ENCODE measurements at places on chromosomes 5 and 9.

- no peak for DNase-seq
Measured at GRCh38 chr9:35481347-35481975, 8.4 kb upstream of the RUSC2 start.

GRCh38 chr9:130171226-130172148 lies 717 bp upstream of the NCS1 start:
- DNase-seq: no peak

- no peak for DNase-seq
Measured at GRCh38 chr5:101393795-101394450, 490.8 kb upstream of the ST8SIA4 start.

- no peak for DNase-seq
Measured at GRCh38 chr5:1295650-1296037, 776 bp upstream of the TERT start.

DNA sequence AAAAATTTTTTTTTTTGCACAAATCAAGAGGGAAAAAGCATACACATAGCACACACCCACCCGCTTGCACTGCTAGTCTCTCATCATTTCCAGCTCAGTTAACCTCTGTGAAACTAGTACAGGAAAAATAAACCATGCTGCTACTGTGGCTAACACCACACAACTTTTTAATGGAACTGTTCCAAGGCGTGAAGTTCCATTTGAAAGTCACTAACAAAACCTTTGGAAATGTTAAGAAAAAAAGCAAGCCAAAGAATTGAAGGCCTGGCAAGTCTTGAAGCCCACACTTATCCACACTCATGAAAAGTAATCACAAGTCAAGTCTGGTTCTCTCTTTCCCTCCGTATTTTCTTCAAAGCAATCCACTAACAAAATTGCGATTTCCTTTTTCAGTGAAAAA lies 116.3 kb downstream of the FANCC start:
- no peak for DNase-seq

GRCh38 chr9:99870126-99870525 lies 36.3 kb upstream of the STX17 start:
- no peak for DNase-seq

GRCh38 chr9:126055381-126055985 lies 271.1 kb upstream of the MVB12B start:
- no peak for DNase-seq

GRCh38 chr5:67530609-67531255 lies 334.1 kb upstream of the CD180 start:
- no peak for DNase-seq

DNA sequence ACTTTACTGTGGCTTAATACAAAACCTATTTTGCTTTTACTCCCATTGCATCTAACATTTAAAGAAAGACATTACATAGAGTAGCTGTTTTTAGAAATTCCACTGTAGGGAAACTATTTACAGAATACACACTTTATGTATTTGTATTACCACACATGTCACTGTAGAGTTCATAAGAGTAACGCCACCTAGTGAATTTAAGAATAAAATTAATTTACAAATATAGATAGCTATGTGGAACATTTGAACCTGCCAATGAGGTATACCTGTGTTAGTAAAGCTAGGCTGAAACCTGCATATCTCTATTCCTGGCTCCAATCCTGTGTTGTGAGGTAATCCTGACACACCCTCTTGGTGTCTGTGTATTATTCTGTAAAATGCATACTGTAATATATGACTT lies 234.4 kb downstream of the MAST4 start:
- no peak for DNase-seq

DNA sequence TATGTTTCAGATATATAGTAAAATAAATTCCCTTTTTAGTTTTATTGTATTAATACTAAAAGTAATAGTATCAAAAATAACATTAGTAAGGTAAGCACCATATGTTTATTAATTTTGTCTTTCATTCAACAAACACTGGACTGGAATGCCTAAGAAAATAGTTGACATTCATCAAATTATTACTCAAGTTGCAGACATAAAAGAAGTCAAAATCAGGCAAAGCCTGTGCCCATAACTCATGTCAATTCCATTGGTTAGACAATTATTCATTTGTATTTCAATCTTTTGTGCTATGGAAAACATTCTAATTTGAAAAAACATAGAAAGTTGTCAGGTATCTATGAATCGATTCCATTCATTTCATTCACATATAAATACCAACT lies 158.9 kb downstream of the CEMIP2 start:
- DNase-seq: no peak

DNA sequence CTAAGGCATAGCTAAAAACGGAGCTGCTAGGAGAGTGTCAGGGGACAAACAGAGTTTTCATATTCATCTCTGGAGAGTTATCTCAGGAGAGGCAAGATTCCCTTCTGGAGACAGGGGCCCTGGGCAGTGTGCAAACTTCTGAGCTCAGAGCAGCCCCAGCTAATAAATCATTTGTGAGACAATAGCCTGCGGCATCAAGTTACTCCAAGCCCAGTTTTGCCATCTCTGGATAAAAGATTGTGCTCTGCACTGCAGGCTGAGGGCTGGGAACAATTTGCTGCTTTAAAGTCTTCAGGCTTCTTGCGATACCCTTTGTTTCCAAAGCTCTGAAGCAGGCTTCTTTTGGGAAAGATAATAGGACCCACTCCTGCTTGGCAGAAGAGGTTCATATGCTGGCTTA lies 164.3 kb upstream of the BRINP1 start:
- DNase-seq: no peak

DNA sequence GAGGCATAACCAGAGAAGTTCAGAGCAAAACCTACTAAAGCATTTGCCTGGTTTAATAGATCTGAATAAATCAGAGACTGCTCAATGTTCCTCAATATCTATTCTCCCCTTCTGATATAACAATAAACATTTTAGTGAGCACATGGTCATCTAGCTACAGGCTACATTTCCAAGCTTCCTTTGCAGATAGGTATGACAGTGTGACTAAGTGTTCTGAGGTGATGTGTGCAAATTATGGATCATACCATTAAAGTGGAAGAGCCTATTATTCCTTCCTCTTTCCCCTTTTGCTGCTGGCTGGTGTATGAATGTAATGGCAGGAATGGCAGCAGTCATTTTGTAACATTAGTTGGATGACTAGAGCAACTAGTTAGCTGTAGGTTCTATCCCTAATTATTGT lies 285.8 kb upstream of the RASA1 start:
- no peak for DNase-seq

- DNase-seq: no peak
Measured at GRCh38 chr5:132887283-132887682, 13.8 kb downstream of the LEAP2 start.

- no peak for DNase-seq
Measured at GRCh38 chr9:92982130-92982529, 34.8 kb downstream of the FGD3 start.

DNA sequence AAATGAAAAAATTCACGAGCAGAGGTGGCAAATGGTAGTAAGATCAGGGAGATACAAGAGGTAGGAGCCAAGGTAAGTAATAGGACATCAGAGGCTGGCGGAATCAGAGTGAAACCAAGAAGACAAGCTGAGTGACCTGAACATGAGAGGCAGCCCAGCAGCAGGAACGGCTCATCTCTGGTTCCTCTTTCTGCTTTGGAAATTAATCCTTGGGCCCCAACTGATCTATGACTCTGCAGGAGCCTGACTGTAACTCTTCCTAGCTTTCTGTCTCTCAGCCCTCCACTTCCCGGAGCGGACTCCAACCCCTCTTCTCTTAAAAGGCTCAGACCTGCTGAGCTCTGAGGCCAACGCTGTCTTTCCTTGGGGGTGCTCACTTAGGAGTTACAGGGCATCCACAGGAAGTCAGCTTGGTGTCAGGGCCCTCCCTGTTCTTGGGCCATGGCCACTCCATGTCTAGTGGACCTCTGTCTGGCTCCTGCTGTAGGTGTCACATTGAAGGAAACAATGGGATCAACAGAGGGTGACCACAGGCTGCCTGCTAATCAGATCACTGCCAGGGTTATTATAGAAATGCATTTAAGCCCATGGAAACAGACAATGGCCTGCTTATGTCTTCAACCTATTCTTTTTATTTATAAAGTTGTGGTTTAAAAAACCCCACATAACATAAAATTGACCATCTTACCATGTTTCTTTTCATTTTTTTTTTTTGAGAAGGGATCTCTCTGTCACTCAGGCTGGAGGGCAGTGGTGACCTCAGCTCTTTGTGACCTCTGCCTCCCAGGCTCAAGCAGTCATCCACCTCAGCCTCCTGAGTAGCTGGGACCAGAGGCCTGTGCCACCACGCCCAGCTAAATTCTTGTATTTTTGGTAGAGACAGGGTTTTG lies 22.5 kb upstream of the SHB start:
- no peak for DNase-seq

- no peak for DNase-seq
Measured at GRCh38 chr5:89011778-89012711, 129.1 kb upstream of the MEF2C start.

DNA sequence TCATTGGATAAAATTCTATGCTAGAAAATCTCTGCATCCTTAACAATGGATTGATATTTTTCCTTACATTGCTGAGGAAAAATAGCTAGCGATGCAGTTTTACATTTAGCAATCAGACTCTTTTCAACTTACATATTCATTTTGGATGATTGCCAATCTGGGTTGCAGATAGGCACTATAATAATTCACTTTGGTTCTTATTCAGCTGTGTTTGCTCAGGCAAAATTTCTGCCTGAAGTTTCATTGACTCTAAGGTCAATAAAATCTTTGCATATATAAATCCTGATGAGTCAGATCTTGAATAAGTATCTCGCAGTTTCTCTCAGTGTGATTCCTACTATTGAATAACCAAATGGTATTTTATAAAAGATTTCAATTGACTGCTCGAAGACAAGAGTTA lies 1105.8 kb downstream of the CDH18 start:
- DNase-seq: no peak

GRCh38 chr9:37969130-37969529 lies 65.2 kb upstream of the SLC25A51 start:
- DNase-seq: no peak

- no peak for DNase-seq
Measured at GRCh38 chr5:154365823-154366222, 80.0 kb upstream of the SAP30L start.

GRCh38 chr5:121640298-121640697 lies 211.4 kb upstream of the FTMT start:
- DNase-seq: no peak

- peak; percentile 23 for DNase-seq
Measured at GRCh38 chr5:147481874-147482705, 27.8 kb downstream of the DPYSL3 start.

GRCh38 chr5:74135033-74135432 lies 505.5 kb downstream of the ENC1 start:
- DNase-seq: no peak

GRCh38 chr5:73822989-73823339 lies 197.0 kb downstream of the ARHGEF28 start:
- no peak for DNase-seq

DNA sequence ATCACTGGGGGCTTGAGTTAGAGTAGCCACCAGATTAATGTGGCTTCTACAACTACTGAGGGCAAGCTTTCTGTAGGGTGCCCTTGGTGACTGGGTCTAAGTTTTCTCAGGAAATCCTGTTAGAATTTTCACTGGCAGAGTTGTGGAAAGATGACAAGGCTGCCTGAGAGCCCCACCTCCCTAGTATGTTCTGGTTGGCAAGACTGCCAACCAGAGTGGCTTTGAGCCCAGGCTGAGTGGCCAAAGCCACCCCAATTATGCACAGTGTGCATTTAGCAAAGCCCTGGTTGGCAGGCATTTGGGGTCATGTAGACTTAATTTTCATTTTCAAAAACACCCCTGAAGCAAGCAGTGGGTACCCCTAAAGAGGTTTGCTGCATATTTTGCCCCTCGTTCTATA lies 136.7 kb upstream of the HAPLN1 start:
- no peak for DNase-seq

GRCh38 chr9:6566409-6567139 lies 79.0 kb downstream of the GLDC start:
- no peak for DNase-seq

DNA sequence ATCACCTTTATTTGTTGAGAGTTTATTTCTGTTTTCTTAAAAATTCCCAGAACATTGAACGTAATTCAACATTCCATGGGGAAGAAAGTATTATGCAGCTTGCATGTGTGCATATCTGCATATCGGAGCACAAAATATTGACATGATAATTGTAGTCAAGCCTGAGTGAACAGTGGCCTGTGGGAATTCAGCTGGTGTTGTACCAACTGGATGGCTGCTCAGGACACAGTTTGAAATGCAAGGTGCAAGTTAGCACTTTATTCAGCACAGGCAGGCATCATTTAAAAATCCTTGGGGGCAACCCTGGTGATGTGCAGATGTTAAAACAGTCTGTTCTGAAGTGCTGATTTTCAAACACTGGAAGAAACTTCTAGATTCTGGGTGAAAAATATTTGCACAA lies 82.4 kb downstream of the CNTLN start:
- DNase-seq: no peak

DNA sequence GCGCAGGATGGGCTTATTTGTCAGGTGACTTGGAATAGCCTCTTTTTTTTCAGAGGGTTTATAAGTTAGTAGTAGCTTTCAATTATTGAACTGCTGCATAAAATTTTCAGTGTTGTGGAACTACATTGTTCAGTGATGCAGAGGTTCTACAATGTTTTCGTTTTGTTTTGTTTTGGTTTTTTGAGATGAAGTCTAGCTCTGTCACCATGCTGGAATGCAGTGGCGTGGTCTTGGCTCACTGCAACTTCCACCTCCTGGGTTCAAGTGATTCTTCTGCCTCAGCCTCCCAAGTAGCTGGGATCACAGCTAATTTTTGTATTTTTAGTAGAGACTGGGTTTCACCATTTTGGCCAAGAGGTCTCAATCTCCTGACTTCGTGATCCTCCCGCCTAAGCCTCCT lies 22.0 kb downstream of the NUP188 start:
- DNase-seq: no peak

GRCh38 chr5:35853631-35854030 lies 3.1 kb upstream of the IL7R start:
- DNase-seq: no peak

DNA sequence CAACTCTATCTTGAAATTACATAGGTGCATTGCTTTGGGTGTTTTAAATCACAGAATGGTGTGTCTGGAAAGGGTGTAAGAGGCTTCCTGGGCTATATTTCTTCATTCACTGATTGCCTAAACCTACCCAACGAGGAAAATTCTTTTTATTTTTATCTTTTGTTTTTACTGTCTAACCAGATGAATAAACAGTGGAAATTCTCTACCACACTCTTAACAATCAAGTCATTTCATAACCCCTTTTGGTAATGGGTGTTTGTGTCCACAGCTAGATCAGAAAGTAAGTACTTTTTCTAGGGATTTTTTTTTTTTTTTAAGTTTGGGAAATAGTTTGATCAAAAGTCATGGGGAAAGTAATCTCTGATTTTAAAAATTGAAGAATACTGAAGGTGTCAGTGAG lies 27.6 kb upstream of the C5orf47 start:
- DNase-seq: no peak

GRCh38 chr9:119933191-119933590 lies 564.0 kb upstream of the BRINP1 start:
- DNase-seq: no peak

DNA sequence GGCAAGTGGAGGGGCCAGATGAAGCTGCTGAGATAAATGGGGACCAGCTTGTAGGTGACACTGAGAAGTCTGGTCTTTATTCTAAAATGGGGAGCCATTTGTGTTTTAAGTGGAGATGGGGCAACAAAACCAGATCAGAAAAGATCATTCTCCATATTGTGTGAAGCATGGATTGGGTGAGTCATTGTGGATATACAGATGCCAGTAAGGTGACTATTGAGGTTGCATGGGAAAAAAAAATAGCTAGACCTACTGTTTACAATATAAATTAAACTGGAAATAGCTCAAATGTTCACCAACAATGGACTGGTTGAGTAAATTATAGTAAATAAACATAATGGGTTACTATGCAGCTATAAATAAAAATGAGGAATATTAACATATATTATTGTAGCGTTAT lies 5.4 kb upstream of the MAP1B start:
- no peak for DNase-seq

- DNase-seq: no peak
Measured at GRCh38 chr5:170095646-170096045, 10.1 kb upstream of the FOXI1 start.

Measured in left forelimb (tissue), 1 donor.